Activated T-cell treated with anti-CD3 and anti-CD28 coated beads for 48 hours (primary cell): ENCODE measurements at places on chromosomes 2 and 18.

GRCh38 chr2:179272406-179273192 lies 8.0 kb upstream of the SESTD1 start:
- DNase-seq: no peak

DNA sequence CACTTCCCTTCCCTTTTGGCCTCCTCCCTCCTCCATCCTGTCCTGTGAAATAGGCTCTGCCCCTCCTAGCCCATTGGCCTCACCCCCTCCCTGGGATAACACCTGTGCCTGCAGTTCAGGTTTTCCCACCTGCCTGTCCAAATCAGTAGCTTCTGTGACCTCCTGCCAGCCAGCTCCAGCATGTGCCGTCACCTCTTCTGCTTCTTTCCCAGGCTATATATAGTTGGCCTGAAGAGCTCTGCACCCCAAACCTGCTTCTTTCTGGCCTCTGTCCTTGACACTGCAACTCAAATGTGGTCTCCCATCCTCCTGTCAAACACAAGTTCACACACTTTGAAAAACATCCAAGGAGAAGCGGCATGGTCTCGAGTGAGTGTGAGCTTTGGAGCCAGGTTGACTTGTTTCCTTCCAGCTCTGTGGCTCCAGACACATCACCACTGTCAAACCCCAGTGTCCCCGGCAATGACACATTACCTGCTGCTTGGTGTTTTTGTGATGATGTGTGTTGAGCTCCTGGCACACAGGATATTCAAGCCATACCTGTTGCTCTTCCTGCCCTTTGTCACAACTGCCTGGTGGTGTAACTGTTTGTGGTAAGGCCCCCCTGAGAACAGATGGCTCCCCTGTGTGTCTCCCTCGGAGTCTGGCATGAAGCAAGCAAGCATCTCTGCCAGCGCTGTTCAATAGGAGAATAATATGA lies 143.6 kb upstream of the DAPL1 start:
- DNase-seq: no peak

- no peak for DNase-seq
Observed at GRCh38 chr2:104845946-104846785, 7.7 kb upstream of the POU3F3 start.

DNA sequence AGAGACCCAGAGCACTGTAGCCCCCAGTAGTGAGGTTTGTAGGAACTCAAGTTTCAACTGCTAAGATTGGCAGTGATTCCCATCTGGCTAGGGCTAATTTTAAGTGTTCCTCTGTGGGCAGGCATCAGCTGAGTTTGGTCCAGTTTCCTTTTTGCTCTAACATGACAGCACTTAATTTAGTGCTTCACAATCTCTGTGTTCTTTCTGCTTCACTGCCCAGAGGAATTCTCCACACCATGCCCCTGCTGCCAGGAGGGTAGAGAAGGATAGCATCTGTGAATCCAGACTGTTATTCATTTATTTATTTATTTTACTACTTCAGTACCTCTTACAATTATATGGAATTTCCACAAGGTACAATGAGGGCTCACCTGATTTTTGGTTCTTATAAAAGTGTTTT lies 549.9 kb upstream of the FSIP2 start:
- no peak for DNase-seq

- DNase-seq: no peak
Observed at GRCh38 chr18:55153346-55153745, 194.1 kb upstream of the CCDC68 start.

DNA sequence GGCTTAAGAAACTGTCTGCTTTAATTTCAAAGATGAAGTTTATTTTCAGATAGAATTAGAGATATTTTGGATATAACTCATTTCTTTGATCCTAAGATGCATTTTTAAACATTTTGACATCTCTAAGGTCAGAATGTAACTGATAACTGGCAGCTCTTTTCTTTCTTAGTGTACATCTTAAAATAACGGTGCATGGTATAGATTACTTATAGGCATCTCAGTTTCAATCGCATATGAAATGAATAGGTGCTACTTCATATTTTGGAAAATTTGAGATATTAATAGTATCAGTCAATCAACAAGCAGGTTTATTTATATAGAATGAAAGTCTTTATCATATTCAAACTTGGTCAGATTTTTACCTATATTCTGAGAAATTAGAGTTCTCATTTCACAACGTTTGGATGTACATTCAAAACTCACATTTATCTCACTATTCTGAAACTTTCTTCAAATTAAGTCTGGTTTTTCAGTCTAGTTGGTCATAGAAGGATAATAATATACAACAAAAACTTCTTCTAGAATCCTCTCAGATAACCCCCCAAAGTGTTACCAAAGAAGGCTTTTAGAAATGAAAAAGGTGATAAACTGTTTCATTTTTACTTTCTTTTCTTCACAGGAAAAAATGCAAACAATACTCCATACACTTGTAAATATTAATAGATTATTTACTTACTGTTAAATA lies 122.8 kb upstream of the WDSUB1 start:
- DNase-seq: no peak

GRCh38 chr2:42613281-42614064 lies 45.0 kb downstream of the MTA3 start:
- DNase-seq: no peak

GRCh38 chr2:163200741-163201140 lies 362.2 kb upstream of the KCNH7 start:
- no peak for DNase-seq

DNA sequence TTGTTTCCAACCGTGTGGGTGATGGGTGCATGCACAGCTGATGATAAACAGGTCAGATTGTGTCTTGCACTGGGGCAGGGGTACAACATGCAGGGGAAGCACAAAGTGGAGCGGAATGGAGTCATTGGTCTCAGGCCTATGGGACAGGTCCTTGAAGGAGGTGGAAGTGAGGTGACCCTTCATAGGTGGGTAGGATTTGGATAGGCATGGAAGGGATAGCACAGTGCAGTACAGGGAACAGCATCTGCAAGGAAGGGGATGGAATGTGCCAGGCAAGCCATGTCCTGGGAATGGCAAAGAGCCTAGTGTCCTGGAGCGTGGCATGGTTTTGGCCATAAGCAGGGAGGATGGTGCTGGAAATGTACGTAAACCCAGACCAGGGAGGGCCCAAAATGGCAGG lies 143.9 kb downstream of the CAPN13 start:
- no peak for DNase-seq

- DNase-seq: peak; percentile 45
Observed at GRCh38 chr18:47997338-47997780, 66.9 kb upstream of the SMAD2 start.

GRCh38 chr18:27363872-27364271 lies 178.8 kb upstream of the CHST9 start:
- DNase-seq: no peak

- DNase-seq: peak; percentile 39
Observed at GRCh38 chr2:199488772-199489400, 31.1 kb upstream of the SATB2 start.

DNA sequence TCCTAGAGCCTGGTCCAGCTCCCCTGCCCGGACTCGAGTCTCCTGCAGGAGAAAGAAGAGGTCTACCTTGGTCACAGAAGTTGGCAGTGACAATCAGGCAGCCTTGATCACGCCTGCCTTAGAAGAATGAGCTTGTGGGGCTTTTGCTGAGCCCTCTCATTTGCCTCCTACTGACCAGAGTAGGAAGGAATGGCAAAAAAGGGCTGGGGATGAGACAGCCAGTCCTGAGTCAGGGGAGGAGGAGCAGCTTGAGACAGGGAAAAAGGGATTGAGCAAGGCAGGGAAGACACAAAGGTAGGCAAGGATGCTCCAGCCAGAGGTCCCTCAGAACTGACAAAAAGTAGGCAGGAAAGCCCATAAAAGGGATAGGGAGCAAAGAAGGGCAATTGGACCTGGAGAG lies 6.0 kb downstream of the WDR54 start:
- DNase-seq: no peak

DNA sequence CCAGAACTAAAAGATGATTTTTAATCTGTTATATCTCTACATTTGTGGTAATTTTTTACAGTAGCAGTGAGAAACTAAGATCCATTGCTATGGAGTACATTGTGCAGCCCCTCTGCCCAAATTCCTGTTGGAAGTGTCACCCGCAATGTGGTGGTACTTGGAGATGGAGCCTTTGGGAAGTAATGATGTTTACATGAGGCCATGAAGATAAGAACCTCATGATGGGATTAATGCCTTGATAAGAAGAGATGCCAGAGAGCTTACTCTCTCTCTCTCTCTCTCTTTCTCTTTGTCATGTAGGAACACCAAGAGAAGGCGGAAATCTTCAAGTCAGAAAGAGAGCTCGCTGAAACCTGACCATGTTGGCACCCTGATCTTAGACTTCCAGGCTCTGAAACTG lies 535.4 kb downstream of the PID1 start:
- DNase-seq: no peak

GRCh38 chr2:211203986-211204385 lies 647.6 kb downstream of the CPS1 start:
- DNase-seq: no peak

- no peak for DNase-seq
Observed at GRCh38 chr2:12732651-12733050, 15.9 kb downstream of the TRIB2 start.

GRCh38 chr18:28013066-28013465 lies 163.9 kb downstream of the CDH2 start:
- DNase-seq: no peak

DNA sequence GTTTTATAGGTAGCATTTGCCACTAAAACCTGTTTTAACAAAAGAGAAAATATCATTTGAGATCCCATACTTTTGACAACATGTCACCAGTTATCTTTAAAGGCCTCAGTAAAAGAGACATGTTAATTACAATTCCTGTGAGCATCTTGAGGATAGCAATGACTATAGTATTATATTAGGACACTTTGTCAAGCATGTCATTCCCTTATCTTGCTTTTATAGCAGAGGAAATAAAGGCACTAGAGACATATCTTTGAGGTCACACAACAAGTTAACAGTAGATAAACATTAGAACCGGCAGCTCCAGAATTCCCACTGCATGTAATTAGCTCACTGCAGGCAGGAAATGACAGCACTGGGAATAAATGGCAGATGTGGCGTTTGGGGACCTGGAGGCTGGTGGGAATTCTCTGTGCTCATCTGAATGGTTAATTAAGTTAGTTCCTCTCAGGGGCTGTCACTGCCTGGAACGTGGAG lies 25.9 kb downstream of the LYPD6B start:
- DNase-seq: no peak

DNA sequence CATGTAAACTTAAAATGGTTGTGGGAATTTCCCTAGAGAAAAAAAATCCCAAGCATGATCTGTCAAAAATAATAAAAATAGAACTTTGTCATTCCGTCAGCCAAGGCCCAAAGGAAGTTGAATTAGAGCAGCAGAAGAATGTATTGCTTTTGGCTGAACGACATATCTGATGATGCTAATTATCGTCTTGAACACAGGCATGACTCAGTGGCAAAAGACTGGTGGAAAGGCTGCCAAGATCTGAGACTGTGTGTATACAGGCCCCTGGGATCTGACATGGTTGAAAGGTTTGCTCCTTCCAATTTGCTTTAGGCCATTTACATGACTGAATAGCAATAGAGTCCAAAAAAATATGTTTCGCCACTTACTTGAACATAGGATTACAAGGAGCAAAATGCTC lies 1057.1 kb upstream of the CRIM1 start:
- DNase-seq: no peak

DNA sequence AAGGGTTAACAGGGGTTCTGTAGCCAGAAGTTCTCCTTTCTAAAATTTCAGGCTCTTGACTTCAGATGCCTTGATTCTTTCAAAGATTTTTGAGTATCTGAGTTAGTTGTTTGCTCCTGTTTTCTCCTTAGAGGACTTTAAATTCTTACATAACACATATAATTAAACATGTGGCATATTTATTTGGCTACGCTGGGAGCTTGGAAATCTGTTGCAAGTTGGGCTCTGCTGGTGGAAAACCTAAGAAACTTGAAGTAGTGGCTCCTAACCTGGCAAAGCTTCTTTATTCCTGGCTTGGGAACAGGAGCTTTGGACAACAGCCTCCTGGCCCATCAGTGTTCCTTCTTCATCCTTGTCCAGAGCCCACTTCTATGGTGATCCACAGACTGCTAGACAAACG lies 72.6 kb downstream of the VIT start:
- DNase-seq: no peak

DNA sequence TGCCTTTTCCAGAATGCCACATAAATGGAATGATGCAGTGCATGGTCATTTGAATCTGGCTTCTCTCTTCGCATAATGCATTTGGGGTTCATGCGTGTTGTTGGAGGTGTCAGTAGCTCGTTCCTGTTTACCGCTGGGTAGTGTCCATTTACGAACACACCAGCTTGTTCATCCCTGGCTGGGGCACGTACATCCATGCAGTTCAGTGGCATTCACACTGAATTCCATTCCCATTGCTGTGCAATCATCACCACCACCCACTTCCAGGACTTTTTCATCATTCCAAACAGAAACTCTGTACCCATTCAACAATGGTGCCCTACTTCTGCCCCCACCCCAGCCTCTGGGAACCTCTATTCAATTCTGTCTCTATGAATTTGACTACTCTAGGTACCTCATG lies 14.7 kb upstream of the CIDEA start:
- DNase-seq: no peak

DNA sequence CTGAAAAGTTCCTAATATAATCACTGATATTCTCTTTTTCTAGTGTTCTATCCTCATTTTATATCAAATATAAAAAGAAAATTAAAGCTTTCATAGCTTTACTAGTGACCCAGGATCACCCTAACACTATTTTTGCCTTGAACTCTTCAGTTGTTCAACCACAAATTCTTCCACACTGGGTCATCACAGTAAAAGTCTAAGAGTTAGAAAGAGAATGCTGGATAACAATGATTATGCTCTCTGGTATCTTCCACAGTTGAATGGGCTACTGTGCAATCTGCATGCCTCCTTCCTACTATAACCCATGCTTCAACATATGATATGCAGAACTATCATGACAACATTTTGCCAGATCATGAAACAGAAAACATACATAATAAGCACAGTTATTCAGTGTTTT lies 32.3 kb downstream of the CHN1 start:
- no peak for DNase-seq

GRCh38 chr2:86622519-86623042 lies 1.1 kb downstream of the RNF103 start:
- no peak for DNase-seq

DNA sequence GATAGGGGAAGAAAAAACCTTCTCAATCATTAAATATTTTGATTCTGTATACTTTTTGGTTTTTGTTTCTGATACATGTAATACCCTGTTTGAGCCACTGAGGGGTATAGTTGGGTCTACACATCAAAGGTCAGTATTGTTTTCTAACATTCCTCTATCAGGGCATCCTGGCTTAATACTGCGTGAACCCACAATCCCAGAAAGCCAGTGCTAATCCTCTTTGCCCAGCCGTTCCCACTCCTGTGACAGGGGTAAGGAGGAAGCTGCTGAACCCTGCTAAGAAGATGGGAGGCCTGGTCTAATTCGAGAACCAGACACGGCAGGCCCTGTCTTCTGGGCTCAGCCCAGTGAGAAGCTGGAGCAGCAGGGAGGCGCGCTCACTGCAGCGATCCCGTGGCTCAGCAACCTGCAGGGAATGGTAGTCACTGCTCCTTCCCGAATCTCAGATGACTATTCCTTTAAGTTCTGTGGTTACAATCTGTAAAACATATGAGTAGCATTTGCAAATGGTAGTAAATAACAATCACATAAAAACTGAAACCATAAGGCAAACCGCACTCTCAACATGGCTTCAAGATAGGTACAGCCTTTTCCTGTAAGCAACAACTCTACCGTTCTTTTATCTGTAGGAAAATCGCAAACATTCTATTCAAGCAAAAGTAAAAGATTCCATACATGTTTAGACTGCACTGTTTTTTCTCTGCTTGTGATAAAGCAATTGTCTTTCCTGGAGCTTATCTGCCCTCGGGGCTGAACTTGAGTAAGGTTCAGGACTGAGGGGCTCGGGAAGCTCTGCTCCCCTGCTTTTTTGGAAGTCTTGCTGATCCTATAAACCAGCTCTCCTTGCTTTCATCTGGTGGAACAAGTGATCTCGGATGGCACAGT lies 87.0 kb downstream of the EPB41L3 start:
- no peak for DNase-seq
